Renal pelvis (tissue), 12 donors: ENCODE measurements at places on chromosomes 3 and 15. TPM values are rescaled to one million over a fixed set of nuclear protein-coding genes. Genes with fewer than 3 reads are reported as not detected.

HAPLN3 gene
- 3.5 TPM for polyA plus RNA-seq

SH2D7 gene
- 0.93 TPM for polyA plus RNA-seq

CCDC13 gene
- polyA plus RNA-seq = 2.4 TPM

MAP1A gene
- polyA plus RNA-seq = 9.6 TPM

CTDSPL2 gene
- polyA plus RNA-seq = 62.8 TPM

MASP1 gene
- polyA plus RNA-seq = 11.3 TPM

CCR5 gene
- 0.47 TPM for polyA plus RNA-seq

C3orf52 gene
- polyA plus RNA-seq = 5.3 TPM

ZBED2 gene
- polyA plus RNA-seq = 0.42 TPM

ZNF80 gene
- polyA plus RNA-seq = not detected

DPPA2 gene
- polyA plus RNA-seq = 1.3 TPM

PLSCR5 gene
- not detected for polyA plus RNA-seq

CYP1A1 gene
- 0.04 TPM for polyA plus RNA-seq

QTRT2 gene
- 22.9 TPM for polyA plus RNA-seq

GOLGA8O gene
- polyA plus RNA-seq = 0.75 TPM

TMEM212 gene
- 0.06 TPM for polyA plus RNA-seq

C3orf80 gene
- 0.22 TPM for polyA plus RNA-seq

IQCF2 gene
- polyA plus RNA-seq = not detected

TUSC7 gene
- not detected for polyA plus RNA-seq

TICRR gene
- 9.1 TPM for polyA plus RNA-seq

KNG1 gene
- polyA plus RNA-seq = 146 TPM

KCNH8 gene
- polyA plus RNA-seq = 1.1 TPM

SLC2A2 gene
- 11.0 TPM for polyA plus RNA-seq

CAPN3 gene
- polyA plus RNA-seq = 37.7 TPM

CASR gene
- 30.7 TPM for polyA plus RNA-seq

TM4SF18 gene
- 23.6 TPM for polyA plus RNA-seq

TRPM1 gene
- 0.21 TPM for polyA plus RNA-seq

C3orf22 gene
- 0.04 TPM for polyA plus RNA-seq

COLQ gene
- 10.1 TPM for polyA plus RNA-seq

LRRIQ4 gene
- not detected for polyA plus RNA-seq

CLDN16 gene
- 29.3 TPM for polyA plus RNA-seq

HIGD1A gene
- 145 TPM for polyA plus RNA-seq

CEMIP gene
- 7.0 TPM for polyA plus RNA-seq

HRG gene
- 2.4 TPM for polyA plus RNA-seq

DNAJC19 gene
- polyA plus RNA-seq = 68.2 TPM

VPS18 gene
- polyA plus RNA-seq = 20.2 TPM
